GM10248 (cell line): ENCODE measurements at places on chromosomes 2 and 18.

DNA sequence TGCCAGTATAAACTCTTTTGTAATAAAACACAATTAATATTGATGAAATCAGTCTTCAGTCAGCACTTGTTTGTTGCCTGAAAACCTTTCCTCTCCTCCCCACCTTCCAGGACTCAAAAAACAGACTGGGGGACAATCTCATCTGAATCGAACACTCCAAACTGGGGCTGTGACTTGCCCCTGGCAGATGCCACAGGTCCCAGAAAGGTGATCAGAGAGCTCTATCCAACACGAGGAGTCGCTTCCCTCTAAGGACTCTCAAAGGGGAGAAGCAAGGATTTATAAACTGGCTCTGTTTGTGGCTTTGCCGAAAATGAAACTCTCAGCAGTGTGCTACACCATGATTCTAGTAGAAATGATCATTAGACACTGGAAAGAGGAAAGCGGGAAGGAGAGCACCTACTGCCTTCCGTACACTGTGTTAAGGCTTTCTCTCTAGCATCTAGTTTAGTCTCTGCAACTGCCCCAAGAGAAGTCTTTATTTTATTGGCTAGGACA, 199.2 kb downstream of the TGIF1 start:
- no peak for DNase-seq

DNA sequence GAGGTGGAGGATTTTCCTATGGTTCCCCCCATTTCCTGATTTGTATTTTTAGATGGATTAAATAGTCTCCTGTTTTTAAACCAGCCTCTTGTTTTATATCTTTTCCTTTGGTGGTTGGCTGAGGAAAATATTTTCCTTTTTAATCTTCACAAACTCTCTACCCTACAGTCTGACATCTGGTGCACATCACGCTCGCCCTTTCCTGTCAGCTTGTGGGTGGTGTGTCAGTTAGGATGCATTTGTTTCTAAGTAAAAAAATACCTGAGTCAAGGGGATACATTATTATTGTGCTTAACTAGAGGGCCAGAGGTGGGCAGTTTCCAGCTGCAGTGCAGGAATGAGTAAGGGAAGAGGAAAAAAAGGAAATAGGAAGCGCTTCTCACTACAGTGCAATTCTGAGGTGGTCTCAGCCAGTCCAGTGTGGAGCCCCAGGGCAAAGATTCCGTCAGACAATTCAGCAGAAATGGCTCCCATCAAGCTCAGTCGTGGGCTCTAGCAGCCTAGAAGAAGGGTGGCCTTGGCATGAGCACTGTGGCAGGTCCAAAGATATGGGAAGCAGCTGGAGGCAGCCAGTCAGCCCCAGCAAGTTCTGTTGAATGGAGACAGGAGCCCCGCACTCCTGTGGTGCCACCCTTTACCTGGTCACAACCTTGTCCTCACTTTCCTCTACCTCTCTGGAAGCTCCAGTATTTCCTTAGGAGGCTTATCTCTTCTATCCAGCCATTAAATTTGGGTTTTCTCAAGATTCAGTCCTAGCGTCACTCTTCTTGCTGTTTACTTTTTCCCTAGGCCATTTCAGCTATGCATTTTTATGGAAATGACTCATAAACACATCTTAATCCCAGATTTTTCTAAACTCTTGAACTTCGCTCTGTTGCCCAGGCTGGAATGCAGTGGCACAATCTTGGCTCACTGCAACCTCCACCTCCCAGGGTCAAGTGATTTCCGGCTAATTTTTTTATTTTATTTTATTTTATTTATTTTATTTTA, 18.5 kb downstream of the SFTPB start:
- DNase-seq = no peak

DNA sequence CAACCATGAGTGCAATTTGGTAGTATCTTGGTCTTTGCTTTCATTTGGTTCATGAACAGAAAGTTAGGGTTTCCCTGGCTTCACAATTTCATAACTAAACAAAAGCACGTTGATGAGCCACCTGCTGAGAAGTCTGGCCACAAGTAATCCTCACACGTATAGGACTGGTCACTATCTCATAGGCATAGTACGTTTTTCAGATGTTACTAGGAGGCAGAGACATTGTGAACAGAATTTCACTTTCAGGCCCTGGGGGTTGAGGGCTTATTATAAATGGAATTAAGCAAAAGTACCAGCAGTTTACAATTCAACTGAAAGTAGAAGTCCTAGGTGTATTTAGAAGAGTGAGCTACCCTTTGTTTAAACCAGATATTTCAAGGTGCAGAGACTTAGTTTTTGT, 277.1 kb downstream of the ALPK2 start:
- DNase-seq = no peak

- no peak for DNase-seq
Observed at GRCh38 chr18:8242151-8242696, 367.0 kb upstream of the RAB12 start.

- DNase-seq = no peak
Observed at GRCh38 chr2:8753609-8754008, 71.8 kb downstream of the ID2 start.

- DNase-seq = no peak
Observed at GRCh38 chr2:195543063-195543462, 114.0 kb upstream of the SLC39A10 start.

DNA sequence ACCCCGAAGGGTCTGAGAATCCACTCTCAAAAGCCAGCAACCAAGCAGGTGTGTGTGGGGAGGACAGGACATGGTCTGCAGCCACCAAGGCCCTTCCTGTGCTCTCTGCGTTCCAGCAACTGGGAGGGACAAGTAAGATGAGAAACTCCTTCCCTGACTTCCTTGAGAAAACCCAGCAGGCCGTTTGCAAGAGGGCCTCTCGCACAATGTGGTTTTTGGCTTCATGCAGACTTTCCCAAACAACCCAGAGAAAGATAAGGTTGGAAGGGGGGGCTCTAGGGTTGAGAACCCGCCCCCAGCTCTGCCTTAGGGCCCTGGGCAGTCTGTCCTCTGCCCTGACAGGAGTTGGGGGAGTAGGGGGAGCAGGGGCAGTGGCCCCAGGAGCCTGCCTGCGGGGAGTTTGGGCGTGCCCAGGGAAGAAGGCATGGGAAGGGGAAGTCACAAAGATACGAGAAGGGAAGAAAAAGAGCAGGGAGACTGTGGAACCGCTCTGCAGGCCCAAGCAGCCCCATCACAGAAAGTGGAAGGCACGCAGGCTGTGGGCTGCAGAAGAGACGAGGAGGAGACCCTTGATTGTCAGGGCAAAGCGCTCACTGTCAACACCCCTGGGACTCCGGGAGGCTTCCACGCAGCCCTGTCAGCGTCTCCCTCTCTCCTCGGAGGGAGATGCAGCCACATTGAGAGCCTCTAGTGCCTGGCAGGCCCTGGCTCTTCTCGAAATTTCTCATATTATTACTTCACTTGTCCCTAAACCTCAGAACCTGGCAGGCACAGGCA, 99.8 kb downstream of the SMAD7 start:
- no peak for DNase-seq

DNA sequence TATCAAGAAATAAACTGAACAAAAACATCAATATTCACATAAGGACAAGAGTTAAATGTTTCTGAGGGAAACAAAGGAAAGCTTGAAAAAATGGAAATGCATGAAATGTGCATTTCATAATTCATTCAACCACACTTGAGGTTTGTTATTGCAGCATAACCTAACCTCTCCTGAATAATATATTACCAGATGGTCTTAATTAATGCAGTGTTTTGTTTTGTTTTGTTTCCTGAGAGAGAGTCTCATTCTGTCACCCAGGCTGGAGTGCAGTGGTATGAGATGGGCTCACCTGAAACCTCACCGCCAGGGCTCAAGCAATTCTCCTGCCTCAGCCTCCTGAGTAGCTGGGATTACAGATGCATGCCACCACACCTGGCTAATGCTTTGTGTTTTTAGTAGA, 139.9 kb upstream of the PIEZO2 start:
- no peak for DNase-seq

- no peak for DNase-seq
Observed at GRCh38 chr2:168583710-168584521, 127.8 kb downstream of the CERS6 start.

DNA sequence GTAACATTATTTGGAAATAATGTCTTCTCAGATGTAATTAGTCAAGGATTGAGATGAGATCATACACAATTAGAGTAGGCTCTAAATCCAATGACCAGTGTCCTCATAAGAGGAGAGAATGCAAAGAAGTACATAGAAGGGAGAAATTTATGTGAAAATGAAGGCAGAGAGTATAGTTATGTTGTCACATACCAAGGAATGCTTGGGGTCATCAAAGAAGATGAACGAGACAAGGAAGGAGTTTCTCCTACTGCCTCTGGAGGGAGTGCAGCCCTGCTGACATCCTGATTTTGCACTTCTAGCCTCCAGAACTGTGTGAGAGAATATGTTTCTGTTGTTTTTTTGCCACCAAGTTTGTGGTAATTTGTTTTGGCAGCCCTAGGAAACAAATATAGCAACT, 100.1 kb downstream of the GALNT13 start:
- DNase-seq = no peak

GRCh38 chr2:152075461-152076050, 23.3 kb downstream of the CACNB4 start:
- no peak for DNase-seq

GRCh38 chr2:195472501-195473234, 184.4 kb upstream of the SLC39A10 start:
- no peak for DNase-seq

- DNase-seq = peak; percentile 21
Observed at GRCh38 chr2:199646439-199646838, 188.7 kb upstream of the SATB2 start.

DNA sequence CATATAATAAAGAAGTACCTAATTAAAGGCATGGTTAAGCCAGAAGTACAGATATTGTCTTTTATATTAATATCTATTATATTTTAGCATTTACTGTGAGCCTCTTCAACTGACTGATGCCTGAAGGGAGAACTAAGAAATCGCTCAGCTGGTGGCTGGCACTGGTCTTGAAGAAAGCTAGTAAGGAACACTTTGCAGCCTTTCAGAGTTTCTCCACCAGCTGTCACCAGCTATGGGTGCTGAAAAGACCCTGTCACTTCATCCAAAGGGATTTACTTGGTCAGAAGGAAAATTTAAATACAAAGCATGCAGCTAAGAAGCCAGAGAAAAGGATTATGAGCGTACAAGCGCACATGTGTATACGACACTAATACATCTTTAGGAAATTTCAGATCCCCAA, 525.9 kb downstream of the TMEM182 start:
- DNase-seq = no peak

DNA sequence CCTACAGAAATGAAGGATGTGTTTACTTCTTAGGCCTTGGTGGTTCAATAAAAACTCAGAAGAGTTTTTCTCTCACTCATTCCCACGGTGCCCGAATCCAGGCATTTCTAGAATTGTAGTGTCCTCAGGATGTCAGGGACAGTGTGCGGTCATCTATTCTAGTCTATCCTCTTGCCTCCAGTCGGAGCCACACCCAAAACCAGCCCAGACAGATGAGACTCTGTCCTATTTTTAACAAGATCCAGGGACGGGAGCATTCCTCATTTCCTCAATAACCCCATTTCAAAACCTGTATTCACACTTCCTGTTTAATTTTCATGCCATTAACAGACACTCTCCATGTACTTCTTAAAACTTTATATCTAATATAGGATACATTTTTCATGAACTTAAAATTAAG, 11.6 kb upstream of the RBMS1 start:
- DNase-seq = no peak

- no peak for DNase-seq
Observed at GRCh38 chr2:55776479-55776878, 82.8 kb upstream of the PNPT1 start.

GRCh38 chr2:184780384-184780783, 182.1 kb downstream of the ZNF804A start:
- DNase-seq = no peak

- DNase-seq = no peak
Observed at GRCh38 chr2:189540551-189540950, 40.0 kb downstream of the SLC40A1 start.

- DNase-seq = no peak
Observed at GRCh38 chr18:75784390-75784789, 356.9 kb upstream of the SMIM21 start.

GRCh38 chr2:240240017-240240734, 99.7 kb upstream of the OTOS start:
- no peak for DNase-seq

- DNase-seq = no peak
Observed at GRCh38 chr2:233928594-233929351, 11.6 kb downstream of the TRPM8 start.

- no peak for DNase-seq
Observed at GRCh38 chr2:185833864-185834263, 95.3 kb downstream of the FSIP2 start.

DNA sequence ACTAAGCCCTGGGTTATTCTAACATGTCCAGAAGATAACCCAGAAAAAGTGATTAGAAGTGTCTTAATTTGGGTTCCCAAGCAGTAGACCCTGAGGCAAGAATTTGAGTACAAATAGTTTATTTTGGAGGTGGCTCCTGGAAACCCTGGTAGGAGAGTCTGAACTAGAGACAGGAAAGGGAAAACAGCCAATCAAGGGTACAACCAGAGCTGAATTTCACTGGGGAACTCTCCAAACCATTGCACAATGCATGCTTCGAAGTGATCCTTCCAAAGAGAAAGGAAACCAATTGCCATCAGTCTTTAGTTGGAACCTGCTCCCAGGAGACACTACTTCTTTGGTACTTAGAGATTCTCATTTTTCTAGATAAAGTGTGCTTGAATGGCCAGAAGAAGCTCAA, 361.5 kb downstream of the MBD2 start:
- DNase-seq = no peak

DNA sequence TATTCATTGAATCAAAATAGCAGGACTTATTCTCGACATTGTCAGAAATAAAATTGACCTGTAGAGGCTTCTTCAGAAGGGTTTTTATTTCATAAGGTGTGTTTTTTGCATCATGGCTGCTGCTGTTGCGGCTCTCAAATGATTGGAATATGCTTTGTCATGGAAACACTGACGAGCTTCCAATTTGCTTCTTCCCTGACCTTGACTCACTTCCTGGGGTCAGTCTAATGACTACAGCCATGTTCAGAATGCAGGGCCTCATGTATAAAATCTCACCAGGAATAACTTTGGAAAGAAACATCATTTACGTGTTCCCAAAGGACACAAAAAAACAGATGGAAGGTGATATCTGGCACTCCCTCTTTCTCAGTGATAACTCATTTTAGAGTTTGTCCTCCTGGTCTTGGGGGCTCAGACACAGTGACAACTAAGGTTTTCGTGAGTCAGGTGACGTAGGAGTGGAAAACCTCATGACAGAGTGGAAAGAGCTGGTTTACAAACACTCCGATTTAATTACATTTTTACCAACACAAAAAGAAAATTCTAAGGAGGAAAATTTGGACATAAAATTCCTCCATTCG, 467.0 kb upstream of the RAB12 start:
- DNase-seq = no peak

DNA sequence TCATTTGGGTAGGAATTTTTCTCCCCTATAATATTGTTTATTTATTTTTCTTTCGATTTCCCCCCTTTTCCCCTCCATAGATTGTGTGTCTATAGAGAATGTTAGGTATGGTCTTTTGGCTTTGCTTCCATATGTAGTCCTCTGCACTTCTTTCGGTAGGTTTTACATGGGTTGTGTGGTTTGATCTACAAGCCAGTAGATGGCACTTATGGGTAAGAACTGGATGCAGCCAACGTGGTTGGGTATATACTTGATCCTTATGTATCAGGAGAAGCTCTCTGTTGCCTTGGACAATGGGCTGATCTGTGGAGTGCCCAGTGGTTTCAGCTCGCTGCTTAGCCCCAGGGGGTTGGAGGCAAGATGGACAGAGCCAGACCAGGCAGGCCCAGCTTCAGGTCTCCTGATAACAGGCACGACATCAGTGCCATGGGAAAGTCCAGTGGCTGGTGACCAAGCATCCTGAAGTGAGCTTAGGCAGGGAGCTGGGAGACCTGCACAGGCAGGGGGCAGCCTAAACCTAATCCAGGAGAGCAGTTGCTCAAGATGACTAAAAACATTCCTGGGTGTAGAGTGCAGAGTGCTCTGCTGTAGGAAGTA, 488.3 kb downstream of the CCDC85A start:
- DNase-seq = no peak
